ENCODE measurements at places on chromosomes 3 and 15.

DNA sequence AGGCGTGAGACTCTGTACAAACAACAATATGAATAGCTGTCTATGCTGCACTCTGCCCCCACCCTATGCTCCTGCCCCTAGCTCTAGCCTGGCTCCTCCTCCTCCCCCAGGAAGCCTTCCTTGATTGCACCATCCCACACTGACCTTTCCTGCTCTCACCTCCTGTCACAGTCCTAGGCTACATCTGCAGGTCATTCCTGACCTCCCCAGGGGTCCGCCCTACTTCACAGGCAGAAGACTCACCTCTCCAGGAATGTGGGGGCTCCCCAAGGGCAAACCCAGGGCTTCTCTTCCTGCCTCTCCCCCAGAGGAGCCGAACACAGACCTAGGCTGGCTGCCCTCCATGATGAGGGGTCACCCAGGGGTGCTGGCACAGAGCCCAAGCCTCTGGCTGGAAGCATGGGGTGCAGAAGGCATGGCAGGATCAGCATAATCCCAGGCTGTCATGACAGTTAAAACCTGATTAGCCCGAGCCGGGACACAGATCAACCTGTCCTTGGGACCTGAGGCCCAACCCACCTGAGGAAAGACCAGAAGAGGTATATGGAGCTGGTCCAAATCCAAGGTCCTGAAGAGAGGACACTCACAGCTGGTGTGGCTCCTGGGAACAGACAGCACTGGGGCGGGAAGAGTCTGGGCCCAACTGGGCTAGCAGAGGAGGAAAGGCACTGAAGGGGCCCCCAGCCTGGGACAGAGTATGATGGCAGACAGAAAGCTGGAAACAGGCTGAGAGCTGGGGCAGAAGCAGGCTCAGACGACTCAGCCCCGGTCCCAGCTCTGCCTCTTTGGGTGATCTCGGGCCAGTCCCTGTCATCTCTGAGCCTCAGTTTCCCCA, 5.9 kb downstream of the SEMA7A start:
- no peak for DNase-seq

DNA sequence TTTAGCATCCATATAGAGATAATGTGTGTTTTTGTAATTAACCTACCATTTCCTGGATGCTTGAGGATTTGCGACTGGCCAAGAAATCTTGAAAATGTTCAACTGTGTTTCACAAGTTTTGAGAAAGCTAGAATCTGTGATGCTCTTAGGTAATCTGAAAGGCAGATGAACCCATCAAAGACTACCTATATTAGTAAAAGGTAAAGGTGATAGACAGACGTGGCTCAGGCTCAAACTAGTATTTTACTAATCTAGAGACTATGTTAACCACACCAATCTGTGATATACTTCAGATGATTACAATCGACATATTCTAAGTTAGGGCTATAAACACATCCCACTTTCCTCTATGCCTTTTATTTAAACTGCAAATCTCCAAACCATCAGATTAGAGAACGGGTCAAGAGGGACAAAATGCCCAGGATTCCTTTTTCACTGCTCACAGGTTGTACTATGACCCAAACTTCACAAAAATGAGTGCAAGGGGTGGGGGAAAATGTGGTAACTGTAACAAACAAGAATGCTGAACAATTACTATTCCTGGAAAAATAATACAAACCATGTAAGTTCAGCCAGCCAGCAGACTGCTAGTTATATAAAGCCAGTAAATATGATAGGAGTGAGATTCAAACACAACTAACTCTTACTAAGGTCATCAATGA, 295.1 kb downstream of the FOXP1 start:
- peak; percentile 38 for DNase-seq

- no peak for DNase-seq
These were observed 435.1 kb downstream of the MAGI1 start for GRCh38 chr3:65603631-65604030.

DNA sequence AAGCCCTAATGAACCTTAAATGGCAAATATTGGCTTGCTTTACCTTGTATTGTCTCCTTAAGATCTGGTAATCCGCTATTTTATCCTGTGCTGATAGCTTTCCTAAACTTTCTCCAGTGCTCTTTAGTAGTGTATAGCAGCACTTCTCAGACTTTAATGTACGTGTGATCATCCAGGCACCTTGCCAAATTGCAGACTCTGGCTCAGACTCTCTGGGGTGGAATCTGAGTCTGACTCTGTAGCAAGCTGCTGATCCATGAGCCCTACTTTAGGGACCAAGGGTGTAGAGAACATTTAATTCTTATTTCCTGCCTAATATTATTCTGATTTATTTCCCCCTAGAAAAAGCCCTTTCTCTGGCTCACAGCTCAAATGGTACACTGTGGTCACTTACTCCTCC, 518.8 kb upstream of the ZNF385D start:
- DNase-seq = peak; percentile 44

- no peak for DNase-seq
These were observed 85.1 kb downstream of the AP4E1 start for GRCh38 chr15:50993598-50993997.

GRCh38 chr3:6736836-6737629, 123.9 kb upstream of the GRM7 start:
- no peak for DNase-seq

GRCh38 chr15:85282504-85283115, 97.8 kb upstream of the AKAP13 start:
- DNase-seq = peak; percentile 46
